Adrenal gland (tissue), 19 donors: ENCODE measurements at places on chromosomes 12 and 14. TPM values are rescaled to one million over a fixed set of nuclear protein-coding genes. Genes with fewer than 3 reads are reported as not detected.

- no peak for DNase-seq
These were observed 6.5 kb upstream of the TBX3 start for GRCh38 chr12:114690267-114691135.

GRCh38 chr12:122449317-122449716, 26.8 kb upstream of the CLIP1 start:
- no peak for DNase-seq

DNA sequence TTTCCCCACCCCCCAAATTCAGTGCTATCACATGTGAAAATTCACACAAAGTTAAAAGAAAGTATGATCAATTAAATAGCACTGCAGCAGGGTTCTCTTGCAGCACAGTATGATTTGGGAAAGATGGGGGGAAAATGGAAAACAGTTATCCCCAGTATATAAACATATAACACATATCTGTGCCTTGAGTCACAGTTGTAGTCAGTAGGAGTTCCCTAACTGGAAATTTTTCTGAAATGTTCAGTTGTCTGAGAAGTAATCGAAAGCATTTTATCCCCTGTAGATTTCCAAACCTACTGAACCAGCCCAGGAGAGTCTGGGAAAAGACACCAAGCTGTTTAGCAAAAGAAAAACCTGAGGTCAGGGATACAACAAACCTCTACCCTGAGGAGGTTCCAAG, 47.0 kb downstream of the C12orf50 start:
- no peak for DNase-seq

- DNase-seq = no peak
These were observed 58.9 kb upstream of the HMGA2 start for GRCh38 chr12:65765436-65765813.

DNA sequence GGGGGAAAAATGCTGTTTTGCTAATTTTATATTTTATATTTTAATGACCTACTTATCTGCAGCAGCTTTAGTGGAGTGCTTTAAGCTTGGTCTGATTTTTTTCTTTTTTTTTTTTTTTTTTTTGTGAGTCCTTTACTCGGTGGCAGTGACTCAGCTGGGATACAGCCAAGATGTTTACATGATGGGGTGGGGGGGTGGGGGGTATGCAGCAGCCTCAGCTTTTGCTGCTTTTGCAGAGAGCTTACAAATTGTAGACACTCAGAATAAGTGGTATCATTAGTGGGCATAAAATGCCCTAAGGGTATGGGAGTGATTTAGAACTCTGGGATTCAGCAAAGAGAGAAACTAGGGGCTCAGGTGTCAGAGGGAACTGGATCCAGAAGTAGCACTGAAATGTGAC, 38.2 kb upstream of the ARHGAP5 start:
- no peak for DNase-seq

DNA sequence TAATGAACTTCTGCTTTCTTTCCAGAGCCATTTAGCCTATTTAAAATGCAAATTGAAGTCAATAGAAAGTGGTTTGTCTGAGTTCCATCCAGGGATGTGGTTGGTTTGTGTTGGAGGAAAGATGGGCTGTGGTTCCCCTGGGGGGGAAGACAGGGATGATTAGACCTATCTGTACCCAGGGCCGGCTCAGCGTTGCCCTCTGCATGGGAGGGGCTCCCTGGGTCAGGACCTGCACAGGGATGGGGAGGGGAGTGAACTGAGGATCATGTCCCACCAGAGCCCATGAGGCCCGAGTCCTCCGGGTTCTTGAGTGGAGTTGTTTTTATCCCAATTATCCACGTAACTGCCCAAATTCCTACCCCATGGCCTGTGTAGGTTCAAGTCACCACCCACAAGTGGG, 76.9 kb upstream of the SFSWAP start:
- DNase-seq = no peak

DNA sequence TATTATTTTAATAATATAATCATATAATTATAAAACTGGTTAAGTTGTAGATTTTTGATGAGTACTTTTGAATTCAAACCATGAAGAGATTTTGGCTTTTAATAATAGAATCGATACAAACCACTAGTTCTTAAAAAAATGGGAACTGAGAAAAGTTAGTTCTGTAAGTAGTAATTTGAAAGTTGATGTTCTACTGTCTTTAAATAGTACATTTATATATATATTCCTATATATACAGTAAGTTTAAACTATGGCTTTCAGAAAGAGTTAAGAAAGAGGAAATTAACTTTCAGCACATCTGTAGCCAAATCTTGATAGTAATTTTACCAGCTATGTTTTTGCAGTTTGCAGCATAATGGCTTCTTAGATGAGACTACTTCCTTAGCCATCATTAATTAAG, 7.8 kb downstream of the LRRK2 start:
- no peak for DNase-seq

DNA sequence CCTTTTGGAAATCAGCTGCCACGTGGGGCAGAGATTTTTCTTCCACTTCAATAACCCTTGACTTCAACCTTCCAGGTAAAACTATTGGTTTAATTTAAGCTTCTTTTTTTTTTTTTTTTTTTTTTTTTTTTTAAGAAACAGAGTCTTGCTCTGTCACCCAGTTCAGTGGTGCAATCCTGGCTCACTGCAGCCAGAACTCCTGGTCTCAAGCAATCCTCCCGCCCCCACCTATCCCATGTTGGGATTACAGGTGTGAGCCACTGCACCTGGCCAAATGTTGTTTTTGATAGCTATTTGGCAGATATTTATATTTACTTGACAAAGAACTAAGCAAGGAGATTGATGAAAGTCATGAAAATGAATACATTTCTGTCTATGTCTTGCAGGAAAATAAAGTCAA, 65.1 kb downstream of the SINHCAF start:
- no peak for DNase-seq

GRCh38 chr14:99698236-99698635, 14.1 kb downstream of the CYP46A1 start:
- no peak for DNase-seq

DNA sequence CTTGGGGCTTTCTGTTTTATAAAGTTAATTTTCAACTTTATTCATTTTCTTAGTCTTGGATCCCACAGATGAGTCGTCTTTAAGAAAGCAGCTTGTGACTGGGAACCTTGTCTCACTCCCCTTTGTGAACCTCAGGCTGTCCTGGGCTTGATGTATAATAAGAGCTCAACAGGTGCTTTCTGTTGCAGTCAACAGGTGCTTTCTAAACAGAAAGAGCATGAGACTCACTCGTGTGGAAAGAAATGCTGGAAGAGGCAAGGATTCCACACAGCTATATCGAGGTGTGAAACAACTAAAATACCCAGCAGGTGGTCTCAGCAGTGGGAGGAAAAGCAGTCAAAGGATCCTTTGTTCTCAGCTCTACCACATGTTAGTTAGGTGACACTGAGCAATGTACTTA, 398.9 kb downstream of the EGLN3 start:
- DNase-seq = no peak

Gene ALG10
- 5.7 TPM for total RNA-seq

Gene DENND5B
- 19.4 TPM for total RNA-seq

Gene ATL1
- total RNA-seq = 7.4 TPM
